ENCODE measurements at places on chromosomes 4 and X. TPM values are rescaled to one million over a fixed set of nuclear protein-coding genes. Genes with fewer than 3 reads are reported as not detected.

Gene TMEM150C
- polyA plus RNA-seq: 0.11 TPM

Gene STOX2
- polyA plus RNA-seq: 3.4 TPM

Gene TMSB15C
- 4.4 TPM for polyA plus RNA-seq

Gene TBC1D9
- polyA plus RNA-seq: 22.0 TPM

- DNase-seq: no peak
Measured at GRCh38 chr4:184553891-184554290, 79.5 kb upstream of the IRF2 start.

DNA sequence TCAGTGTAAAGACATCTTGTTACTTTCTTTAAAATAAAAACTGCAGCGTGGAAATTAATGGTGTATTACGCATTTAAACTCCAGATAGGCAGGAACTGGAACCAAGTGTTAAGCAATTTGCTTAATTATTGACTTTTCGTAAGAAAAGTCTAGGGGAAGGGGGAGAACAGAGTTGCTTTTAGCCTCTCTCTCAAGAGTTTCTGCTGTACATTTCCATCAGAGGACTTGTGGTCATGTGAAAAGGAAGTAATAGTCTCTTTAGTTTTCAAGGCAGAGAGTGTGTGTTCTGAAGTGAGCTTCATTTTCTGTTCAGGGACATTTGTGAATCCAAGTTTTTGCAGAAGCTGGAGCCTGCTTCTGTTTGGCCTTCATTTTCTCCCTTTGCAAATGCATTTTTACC lies 127.2 kb downstream of the UBE2K start:
- DNase-seq: no peak

DNA sequence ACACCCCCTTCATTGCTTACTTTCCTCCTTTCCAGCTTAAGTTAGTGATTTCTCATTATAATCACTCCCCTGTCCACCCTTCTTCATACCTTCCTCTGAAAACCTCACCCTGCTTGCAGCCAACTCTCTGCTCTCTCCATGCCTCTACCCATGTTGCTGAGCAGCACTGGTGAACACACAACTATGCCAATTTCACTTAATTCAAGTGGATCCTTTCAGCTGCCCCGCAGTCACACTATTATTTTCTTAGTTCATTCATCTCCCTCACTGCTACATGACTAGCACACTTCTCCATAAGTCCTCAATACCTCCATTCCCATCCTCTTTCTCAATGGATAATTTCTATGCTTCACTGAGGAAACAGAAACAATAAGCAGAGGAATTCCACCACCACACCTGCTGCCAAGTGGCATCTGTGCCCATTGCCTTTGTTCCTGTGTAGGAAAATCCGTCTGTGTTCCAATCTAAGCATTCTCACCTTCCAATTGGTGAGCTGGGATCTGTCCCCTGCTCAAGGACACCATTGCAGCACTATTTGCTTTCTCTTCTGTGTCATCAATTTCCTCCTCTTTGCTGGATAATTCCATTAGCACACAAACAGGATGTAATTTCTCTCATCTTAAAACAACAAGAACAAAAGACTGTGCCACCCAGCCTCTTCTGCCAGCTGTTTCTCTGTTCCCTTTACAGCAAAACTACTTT lies 25.2 kb upstream of the PRSS48 start:
- DNase-seq: no peak

DNA sequence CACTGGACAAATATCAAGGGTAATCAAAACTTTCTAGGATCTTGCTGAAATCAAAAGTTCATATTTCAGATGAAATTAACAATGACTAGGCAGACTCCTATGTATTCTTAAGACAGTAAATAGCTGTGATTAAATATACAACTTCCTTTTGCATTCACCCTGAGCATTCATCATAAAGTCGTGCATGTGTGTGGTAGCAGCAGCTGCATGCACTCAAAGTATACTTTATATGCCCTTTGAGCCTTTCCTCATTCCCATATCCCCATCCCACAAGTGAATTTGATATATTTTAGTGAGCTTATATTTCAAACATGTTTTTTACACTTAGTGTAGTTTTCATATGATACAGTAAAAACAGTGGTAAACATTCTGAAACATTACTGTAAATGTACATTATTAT lies 959.0 kb downstream of the C4orf33 start:
- no peak for DNase-seq

DNA sequence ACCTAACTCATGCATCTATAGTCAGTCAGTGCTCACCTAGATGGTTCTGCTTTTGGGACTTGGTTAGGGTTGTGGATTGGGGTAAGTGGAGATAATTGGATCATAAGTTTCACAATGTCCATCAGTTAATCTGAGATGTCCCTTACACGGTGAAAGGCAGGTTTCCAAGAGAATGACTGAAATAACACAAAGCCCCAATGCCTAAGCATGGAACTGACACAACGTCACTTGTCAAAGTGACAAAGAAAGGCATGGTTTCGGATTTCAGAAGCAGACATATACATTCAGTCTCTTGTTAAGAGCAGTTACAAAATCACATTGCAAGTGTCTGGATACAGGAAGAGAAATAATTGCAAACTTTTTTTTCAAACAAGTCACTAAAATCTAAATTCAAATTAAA lies 1456.9 kb downstream of the TECRL start:
- DNase-seq: no peak

DNA sequence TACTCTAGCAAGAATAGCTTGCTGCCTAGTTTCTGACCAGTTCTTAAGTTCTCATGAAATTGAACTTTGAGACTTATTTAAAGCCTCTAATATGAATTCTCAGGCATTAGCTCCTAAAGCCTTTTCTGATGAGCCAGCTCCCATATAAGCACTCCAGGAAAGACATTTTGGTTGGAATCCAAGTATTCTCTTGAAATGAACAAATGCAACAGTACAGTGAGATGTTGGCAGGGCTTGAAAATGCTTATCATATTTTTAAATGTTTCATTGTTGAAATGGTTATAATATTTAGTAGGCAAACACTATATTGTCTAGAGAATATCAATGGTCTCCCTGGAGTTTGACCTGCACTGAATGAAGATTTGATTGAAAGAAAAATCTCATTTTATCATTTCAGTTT lies 240.3 kb downstream of the ANK2 start:
- no peak for DNase-seq

- no peak for DNase-seq
Measured at GRCh38 chr4:33890841-33891240, 2353.5 kb downstream of the ARAP2 start.

DNA sequence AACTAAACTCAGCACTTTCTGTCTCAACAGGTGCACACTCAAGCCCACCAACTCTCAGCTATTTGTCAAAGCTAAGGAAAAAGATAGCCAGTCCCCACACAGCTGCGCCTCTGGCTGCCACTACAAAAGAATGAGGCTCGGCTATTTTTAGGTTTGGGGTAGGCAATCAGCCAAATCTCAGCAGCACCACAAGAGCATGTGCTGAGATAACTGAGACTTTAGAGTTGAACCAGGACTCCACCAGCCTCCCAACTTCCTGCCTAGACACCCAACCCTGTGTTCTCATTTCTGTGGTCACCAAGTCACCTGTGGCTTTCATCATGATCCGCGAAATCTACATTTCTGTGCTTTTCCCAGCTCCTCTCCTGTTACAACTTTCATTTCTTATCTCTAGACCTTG lies 28.0 kb downstream of the DMD start:
- DNase-seq: peak; percentile 44

All from AG04450 (cell line).